ENCODE measurements at places on chromosomes 3 and 15. TPM values are rescaled to one million over a fixed set of nuclear protein-coding genes. Genes with fewer than 3 reads are reported as not detected.

The AAGAB gene
- 19.4 TPM for total RNA-seq

The GUCA1C gene
- not detected for total RNA-seq

The KBTBD8 gene
- total RNA-seq = 2.6 TPM

The SHISA5 gene
- 35.2 TPM for total RNA-seq

The TICRR gene
- 2.4 TPM for total RNA-seq

The ILDR1 gene
- total RNA-seq = 0.49 TPM

The BMF gene
- 11.4 TPM for total RNA-seq

The TRH gene
- not detected for total RNA-seq

The AHSG gene
- total RNA-seq = not detected

The TAGLN3 gene
- total RNA-seq = 1.9 TPM
